Hippocampal formation (tissue), 2 donors: ENCODE measurements at places on chromosomes 1 and 21.

DNA sequence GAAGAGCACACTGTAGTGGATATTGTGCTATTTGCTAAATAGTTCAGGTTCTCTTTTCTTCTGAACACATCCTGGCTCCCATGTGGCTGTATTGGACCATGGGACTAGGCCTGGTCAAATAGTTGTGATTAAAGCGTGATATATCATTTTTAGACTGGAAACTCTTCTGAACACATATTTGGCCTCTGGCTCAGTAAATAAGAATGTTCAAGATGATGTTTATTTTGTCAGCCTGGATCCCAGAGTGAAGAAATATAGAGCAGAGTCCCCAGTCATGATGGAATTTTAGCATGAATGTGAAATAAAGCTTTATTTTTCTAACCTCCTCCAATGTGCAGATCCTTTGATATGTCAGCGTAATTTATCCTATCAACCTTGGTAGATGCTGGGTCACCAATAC lies 542.6 kb downstream of the ADGRL2 start:
- no peak for DNase-seq

DNA sequence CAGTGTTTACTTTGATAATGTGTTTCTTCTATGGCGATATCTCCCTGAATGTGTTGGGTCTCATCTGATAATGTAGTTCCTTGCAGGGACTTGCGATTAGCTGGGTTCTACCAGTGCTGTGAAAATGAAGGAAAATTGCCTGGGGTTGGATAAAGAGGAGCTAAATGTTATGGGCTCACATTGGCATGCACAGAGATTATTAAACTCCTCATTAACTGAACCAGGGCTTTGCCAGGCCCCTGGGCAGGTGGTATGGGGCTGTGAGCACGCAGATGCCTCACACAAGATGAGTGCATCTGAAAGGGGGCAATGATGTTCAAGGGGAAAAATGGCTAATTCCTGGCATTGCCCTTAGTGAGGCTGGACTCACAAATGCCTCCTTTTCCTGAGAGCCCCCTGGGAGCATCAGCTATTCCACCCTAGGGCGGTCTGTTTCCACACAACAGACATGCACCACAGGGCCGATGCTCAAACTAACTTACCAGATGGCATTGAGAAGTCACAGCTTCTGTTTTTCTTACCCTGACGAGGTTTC lies 321.1 kb downstream of the SEC16B start:
- DNase-seq, result no peak

- DNase-seq, result no peak
These were observed 361.4 kb upstream of the PTBP2 start for GRCh38 chr1:96360036-96360795.

GRCh38 chr1:116326486-116326885 lies 46.6 kb upstream of the ATP1A1 start:
- DNase-seq, result no peak

- no peak for DNase-seq
These were observed 1.8 kb upstream of the CTPS1 start for GRCh38 chr1:40977716-40978115.
